ENCODE measurements at places on chromosomes 1 and 21.

- no peak for DNase-seq
Observed at GRCh38 chr1:6256645-6257044, 4.3 kb downstream of the GPR153 start.

DNA sequence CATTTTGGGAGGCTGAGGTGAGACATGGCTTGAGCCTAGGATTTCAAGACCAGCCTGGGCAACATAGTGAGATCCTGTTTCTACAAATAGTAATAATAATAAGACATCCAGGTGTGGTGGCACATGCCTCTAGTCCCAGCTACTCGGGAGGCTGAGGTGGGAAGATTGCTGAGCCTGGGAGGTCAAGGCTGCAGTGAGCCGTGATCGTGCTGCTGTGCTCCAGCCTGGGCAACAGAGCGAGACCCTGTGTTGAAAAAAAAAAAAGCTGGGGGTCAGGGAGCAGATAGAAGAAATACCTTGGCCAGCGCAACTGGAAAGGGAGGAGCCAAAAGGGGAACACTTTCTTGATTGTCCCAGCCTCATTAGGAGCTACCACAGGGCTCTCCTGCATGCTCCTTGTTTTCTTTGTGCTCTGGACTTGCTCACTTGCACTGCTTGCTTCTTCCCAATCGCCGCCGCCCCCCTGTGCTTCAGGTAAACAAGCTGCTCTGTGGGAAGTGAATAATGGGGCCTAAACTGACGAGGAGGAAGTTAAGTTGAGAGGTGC is 31.1 kb downstream of the PBX1 start:
- DNase-seq = no peak

GRCh38 chr1:226975259-226976250 is 35.5 kb downstream of the COQ8A start:
- DNase-seq = no peak

DNA sequence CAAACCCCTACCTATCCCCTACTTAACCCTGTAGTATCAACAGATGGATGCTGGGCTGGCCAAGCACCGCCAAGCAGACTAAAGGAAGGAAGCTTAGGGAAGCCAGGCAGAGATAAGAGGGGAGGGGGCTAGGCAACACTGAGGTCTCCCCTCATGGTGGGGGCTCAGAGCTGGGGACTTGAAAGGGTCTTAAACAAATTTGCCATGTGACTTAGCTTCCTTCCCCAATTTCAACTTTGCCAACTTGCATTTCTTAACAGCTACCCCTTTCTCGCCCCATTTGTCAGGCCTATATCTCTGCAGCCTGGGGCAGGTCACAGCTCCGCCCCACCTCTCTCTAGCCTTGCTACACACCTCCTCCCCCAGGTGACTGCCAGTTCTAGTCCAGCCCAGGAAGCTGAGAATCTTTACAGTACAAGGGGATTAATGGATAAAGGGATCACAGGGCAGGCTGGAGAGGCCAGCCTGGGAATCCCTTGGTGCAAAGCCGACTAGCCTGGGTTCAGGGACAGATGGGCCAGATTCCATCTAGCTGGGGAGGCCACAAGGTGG is 3.4 kb downstream of the KIF21B start:
- no peak for DNase-seq

GRCh38 chr1:29767769-29768425 is 531.6 kb downstream of the PTPRU start:
- no peak for DNase-seq

DNA sequence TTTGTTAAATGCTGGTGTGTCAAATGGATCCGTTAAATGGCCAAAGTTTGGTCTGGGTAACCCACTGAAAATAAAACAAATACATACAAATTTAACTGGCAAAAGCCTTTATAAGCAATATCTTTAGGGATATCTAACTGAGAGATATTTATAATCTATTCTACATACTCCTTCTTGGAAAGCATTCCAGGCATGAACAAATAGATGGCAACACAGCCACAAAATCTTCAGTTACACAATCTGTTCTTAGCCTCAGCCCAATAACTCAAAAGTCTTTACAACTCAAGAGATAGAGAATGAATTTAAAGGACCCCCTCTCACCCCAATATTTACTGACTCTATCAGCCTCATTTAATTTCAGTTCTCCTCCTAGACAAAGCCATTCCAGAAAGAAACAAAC is 58.7 kb downstream of the NRDC start:
- DNase-seq = peak; percentile 3

DNA sequence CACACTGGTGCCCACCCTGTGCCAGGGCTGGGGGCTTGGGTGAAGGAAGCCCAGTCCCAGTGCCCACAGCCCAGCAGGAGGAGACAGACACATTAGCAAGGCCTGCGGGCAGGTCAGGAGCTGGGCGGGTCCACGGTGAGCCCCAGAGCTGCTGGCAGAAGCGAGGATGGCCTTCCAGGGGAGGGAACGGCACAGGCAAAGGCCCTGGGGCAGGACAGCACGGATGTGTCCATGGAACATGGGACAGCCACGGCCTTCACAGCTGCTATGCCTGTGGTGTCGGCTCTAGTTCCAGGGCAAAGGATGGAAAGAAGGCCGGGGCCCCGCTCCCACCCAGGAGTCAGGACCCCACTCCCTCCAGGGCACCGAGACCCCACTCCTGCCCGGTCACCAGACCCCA is 165.0 kb upstream of the ARHGEF16 start:
- no peak for DNase-seq

- DNase-seq = no peak
Observed at GRCh38 chr1:229874136-229874535, 192.9 kb upstream of the GALNT2 start.

DNA sequence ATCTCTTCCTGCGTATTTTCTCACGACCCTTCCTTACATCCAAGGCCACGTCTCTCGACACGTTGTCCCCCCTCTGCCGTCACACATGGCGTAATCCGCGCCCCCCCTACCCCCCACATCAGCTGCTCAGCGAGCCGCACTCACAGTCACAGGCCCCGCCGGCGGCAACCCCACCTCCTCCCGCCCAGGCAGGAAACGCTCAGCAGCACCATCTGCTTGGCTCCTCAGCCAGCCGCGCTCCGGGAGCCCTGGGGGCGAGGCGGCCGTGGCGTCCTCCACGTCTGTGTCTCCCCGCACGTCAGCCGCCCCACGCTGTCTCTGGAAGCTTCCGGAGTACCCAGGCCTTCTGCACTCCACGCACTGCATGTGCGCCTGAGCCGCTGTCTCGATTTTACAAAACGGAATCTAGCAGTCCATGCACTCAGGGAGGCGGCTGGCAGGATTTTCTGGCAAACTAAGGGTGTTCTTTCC is 64.6 kb downstream of the SIK1 start:
- DNase-seq = peak; percentile 61

DNA sequence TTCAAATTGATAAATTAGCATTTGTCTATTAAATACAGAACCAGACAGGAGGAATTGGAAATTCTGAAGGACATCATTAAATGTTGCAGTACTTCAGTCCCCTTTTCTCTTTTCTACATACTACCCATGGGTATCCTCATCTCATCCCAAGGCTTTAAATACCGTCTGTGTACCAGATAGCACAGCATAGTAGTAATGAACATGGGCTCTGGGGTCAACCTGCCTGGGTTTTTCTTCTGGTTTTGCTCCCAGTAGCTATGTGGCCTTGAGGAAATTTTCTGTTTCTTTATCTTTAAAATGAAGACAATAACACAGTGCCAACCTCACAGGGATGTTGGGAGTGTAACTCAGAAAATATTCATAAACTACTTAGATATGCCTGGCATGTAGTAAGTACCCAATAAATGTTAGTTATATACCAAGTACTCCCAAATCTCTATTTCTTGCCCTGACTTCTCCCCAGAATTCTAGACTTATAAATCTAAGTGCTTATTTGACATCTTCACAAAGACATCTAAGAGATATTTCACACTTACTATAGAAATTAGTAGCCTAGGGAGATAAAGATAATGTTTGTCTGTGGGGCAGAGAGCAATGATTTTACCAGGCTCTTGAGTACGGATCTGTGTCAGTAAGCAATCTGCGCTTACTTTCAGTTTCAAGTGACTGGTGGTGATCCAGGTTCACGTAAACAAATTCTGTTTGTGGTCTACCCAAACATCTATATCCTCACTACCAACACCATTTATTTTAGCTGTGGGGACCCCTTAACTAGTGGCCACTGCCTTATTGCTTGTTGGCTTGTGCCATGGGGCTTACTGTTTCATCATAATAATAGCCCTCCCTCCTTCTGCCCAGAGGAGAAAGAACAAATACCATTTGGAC is 37.3 kb downstream of the VANGL2 start:
- DNase-seq = no peak

DNA sequence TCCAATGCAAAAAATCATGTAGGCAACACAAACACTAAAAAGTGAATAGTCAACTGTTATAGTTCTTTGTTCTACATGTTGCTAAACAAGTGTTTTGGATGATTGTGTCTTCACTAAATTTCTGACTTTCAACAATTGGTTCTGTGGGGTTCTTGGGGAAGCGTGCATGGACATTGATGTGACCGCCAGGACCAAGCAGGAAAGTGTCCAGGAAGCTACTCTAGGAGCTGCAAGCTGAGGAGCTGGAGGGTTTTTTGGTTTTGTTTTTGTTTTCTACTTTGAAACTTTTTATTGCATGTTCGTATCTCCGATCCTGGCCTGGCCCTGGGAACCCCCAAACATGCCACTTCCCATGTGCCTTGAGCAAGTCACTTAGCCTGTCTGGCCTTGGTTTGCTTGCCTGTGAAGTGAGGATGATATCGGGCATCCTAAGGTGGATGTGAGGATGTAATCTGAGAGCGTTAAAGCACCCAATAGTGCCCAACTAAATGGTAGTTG is 8.0 kb downstream of the TMPRSS3 start:
- DNase-seq = no peak

DNA sequence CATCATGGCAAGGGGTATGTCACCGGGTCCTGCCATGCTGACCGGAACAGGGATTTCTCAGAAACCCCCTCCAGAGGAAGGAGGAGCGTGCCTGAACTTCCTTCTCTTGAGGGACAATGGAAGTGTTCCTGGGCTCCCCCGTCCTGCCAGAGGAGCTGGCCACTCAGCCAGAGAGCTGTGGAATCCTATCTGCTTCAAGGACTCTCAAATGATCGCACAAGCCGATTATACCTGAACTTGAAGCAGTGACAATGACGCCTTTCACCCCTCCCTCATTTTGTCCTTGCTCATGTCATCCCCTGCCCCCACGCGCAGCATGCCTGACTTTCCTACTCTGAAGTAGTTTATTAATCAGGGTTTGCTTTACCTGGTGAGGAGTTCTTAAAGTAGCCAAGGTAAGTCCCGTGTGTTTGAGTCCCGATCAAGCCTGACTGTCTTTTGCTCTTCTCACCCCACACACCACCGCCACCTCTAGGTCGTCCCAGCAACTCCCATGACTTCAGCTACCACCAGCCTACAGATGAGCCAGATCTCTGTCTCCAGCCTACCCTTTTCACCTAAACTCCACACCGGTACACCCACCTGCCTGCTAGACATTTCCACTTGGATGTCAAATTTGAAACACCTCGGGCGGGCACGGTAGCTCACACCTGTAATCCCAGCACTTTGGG is 25.0 kb upstream of the PRELP start:
- no peak for DNase-seq

GRCh38 chr1:58123051-58123450 is 423.5 kb downstream of the OMA1 start:
- DNase-seq = no peak

DNA sequence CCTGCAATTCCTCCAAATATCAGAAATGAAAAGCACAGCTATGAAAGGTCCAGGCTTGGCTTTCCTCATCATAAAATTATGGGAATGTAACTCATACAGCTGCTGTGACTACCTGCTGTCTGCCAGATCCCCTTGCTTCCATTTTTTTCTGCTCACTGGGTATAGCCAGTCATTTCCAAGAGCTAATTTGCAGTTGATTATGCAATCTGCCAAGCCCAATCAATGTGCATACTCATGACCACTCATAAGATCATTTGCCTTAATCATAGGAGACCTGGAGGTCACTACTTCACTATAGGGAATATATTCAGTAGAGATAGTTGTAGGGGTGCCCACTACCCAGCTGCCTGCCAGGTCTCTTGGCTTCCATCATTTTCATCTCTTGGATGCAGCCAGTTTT is 417.7 kb upstream of the ZRANB2 start:
- DNase-seq = no peak

DNA sequence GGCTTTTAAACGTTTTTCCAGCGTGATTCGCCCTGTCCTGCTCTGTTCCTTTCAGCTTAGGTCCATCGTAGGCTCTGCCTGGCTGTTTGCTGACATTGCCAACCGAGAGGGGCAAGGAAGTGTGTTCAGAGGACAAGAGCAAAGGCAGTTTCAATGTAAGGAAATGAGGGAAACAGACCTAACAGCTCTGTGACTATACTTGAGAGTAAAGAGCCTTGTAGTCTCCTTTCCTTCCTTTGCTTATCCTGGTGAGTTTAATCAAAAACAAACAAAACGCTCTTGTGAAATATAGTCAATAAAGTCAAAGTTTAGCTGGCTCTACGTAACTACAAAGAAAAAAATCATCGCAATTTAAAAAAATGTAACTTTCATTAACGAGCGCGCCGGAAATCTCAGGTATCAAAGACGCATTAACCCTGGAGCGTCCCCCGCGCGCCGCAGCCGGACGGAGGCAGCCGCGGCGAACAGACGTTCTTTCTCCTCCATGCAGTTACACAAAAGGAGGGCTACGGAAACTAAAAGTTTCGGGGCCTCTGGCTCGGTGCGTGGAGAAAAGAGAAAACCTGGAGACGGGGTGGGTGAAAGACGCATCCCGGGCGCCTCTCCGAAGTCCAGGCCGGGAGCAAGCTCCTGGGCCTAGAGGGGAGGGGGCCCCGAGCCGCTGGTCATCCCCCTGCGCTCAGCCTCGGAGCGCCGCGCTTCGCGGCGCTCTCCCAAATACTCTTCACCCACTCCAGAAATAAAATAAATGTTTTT is 617 bp upstream of the ADGRL2 start:
- no peak for DNase-seq
